ENCODE measurements at places on chromosomes 12 and 14. TPM values are rescaled to one million over a fixed set of nuclear protein-coding genes. Genes with fewer than 3 reads are reported as not detected.

PTPRB gene
- 1.2 TPM for polyA plus RNA-seq

BICDL1 gene
- 8.6 TPM for polyA plus RNA-seq

TGFB3 gene
- 13.9 TPM for polyA plus RNA-seq

KRT83 gene
- polyA plus RNA-seq: not detected

MSI1 gene
- polyA plus RNA-seq: 3.1 TPM

PMCH gene
- not detected for polyA plus RNA-seq

IL26 gene
- not detected for polyA plus RNA-seq

All from stomach (tissue), 19 donors.